SW480 (cell line): ENCODE measurements at places on chromosomes 4 and X.

- no peak for DNase-seq
These were observed 425.4 kb downstream of the SLITRK2 start for GRCh38 chrX:146243041-146243440.

DNA sequence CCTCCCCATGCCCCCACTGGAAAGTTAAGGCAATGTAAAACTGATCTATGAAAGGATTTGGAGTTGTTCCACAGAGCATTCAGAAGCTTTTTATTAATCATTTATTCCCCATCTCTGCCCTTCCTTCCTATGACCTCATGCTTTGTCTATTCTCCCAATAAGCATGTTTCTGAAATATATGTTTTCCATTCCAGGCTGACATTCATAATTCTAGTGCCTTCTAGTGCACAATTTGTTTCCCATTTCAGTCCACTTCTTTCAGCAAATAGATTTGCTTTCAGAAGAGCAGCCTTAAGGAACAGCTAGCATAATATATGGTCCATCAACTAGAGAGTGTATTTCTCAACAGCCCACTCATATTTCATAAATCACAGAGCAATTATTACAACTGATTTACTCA lies 77.1 kb upstream of the ATXN3L start:
- no peak for DNase-seq

GRCh38 chr4:81195475-81195874 lies 19.5 kb downstream of the PRKG2 start:
- DNase-seq: no peak

DNA sequence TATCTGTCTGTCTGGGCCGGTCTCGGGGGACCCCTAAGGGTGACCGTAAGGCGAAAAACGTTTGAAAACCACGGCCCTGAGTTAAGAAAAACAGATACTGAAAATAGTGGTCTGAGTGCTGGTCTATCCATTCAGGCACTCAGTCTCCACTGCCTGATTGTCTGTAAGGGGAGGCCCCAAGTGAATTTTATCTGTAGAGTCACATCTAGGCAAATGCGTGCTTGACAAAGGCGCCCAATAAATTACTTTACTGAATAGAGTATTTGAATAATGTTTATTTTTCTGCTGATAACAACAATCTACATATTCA lies 465 bp downstream of the HNRNPH2 start:
- no peak for DNase-seq

DNA sequence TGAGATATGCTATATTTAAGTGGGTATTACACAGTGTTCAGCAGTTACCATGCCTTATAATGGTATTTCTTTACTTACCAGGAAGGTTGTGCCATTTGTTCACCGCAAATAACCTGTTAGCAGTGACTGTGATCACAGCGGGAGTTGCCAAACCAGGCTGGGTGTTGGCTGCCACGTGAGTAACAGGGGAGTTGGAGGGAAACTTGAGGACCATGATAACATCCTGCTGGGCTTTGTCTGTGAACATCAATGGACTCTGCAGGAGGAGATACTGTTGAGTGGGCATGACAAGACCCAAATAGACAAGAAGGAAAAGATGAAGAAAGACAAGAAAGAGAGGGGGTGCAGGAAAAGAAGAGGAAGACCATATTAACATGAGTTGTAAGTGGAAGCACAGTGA lies 242.9 kb downstream of the DCLK2 start:
- DNase-seq: no peak

GRCh38 chr4:94256828-94257227 lies 49.2 kb downstream of the SMARCAD1 start:
- peak; percentile 7 for DNase-seq

- no peak for DNase-seq
These were observed 294.1 kb downstream of the ARHGAP24 start for GRCh38 chr4:85769009-85769408.

DNA sequence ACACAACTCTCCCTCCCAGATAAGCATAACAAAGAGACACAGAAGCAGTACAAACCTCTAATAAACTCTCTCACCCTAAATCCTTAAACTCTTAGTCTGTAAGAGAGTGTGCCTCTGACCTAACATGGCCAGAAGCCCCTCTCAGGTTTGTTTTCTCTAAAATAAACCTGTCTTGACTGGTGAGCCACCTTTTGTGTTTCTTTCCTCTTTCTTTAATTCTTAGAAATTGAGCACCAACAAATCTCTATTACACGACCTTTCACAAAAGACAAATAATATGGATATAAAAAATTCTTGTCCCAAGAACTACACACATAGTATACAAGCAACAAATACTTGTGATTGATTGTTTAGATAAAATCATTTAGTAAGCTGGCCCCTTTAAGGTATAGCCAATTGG lies 573.7 kb downstream of the EPHA5 start:
- DNase-seq: no peak

DNA sequence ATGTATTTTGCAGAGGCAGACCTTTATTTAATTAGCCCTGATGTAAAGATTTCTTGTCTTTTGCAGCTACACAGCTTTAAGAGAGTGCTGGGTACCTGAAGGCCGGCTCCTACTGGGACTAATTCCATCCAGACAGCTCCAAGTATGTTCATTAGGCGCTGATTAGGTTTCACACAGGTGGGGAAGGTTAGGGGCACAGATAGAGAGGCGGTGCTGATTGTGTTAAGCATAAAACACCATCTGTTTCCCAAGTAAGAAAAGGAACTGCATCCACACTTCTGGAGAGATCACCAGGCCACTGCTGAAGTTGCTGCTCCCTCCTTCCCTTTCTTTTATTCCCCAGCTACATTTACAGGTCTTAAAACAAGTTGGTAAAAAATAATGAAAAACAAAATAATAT lies 349.5 kb downstream of the ZIC3 start:
- no peak for DNase-seq

DNA sequence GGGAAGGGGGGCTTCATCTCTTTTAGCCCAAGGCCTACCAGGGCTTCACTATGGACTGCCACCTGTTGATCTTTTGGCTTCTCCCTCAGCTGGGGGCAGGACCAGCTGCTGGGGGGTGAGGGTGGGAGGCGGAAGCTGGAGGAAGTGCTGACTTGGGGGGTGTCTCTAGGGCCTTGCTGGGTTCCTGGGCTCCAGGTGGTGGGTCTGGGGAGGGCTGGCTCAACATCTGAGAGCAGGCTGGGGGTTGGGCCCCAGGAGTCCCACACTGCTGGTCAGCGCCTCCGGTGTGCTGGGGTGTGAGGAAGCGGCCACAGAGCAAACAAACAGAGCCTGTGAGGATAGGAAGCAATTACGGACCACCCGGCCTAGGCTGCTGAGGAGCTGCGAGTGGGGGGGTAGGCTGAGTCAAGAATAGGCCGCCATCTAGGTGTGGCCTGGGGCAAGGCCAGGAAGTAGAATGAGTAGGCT lies 85.7 kb downstream of the EFNB1 start:
- no peak for DNase-seq

DNA sequence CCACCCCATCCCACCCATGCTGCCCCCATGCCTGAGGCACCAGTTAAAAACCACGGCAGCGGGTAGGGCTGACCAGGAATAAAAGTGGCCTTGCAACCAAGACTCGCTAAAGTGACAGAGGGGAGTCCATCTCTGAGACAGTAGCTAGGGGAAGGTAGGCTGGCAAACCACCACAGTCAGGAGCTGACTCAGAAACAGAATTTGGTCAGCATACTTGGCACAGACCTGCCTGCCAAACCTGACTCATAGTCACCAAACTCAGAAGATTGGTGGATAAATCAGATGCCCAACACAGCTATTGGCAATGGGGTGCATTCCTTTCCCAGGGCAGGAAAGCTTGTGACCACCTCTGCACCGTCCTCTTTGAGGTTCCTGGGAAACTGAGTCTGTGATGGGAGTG lies 193.8 kb downstream of the BCOR start:
- peak; percentile 54 for DNase-seq

- no peak for DNase-seq
These were observed 249.8 kb upstream of the AADAT start for GRCh38 chr4:170339522-170339921.

DNA sequence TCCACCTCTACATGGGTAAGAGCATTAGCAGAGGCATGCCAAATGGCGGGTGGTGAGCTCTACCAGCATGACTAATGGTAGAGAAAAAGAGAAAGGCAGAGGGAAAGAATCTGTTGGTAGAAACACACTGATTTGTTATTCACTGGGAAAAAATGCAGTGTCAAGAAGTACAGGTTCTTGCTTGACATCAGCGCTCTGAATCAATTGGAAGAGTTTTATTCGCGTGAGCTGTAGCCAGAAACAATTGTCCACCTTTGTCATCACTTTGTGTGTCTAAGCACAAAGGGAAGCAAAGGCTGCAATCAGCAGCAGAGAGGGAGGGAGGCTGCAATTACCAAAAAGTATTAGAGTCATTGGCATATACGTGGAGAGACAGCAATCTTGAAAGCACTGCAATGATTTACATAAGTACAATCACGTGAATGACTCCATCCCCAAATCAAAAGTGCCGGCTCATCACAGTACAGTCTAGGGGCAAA lies 67.7 kb upstream of the HS3ST1 start:
- DNase-seq: no peak

DNA sequence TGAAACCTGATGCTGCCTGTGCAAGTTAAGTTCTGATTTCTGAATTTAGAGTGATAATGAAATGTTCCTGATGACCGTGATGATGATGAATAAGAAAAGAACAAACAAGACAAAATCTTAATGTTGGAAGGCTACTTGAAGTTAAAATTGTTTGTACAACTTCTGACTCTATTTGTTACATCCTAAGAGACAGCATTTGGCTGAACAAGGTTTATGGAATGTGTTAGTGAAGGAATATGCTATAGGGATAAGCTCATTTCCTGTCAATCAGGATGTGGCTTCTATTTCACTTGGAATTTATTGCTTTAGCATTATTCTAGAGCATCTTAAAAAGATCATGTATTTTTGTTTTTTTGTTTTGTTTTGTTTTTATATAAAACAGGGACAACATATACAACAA lies 267.5 kb downstream of the FAT4 start:
- no peak for DNase-seq

DNA sequence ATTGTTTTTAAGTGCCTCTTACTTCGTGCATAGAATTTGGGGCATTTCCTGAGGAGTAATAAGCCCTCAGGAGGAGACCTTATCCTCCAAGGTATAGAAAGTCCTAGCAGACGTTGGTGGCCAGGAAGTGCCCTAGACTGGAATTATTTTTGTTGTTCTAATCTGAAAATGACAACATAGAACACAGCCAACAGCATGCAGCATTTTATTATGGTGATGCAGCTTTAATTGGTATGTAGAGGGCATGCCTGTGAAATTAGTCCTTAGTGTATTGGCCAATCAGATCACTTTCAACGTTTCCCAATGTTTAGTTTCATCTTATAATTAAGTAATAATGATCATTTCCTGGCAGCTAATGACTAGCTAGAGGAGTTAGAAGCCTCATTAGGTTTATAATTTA lies 199.2 kb downstream of the SHROOM3 start:
- no peak for DNase-seq

DNA sequence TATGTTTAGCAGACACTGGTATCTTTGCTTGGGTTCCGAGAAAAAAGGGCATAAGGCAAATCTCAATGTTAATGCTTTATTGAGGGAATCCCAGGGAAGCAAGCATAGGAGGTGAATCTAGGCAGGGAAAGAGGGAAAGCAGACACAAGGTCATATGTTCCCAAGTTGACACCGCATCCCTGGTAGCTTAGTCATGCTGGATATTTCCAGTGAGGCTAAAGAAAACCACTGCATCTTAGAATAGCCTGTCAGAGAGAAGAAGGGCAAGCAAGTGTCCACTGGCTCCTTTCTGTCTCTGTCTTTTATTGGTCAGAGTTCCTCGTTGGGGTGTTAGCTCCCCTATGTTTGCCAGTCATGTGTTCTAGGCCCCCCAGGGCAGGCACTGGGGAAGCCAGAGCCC lies 104.7 kb downstream of the NKX6-1 start:
- no peak for DNase-seq

DNA sequence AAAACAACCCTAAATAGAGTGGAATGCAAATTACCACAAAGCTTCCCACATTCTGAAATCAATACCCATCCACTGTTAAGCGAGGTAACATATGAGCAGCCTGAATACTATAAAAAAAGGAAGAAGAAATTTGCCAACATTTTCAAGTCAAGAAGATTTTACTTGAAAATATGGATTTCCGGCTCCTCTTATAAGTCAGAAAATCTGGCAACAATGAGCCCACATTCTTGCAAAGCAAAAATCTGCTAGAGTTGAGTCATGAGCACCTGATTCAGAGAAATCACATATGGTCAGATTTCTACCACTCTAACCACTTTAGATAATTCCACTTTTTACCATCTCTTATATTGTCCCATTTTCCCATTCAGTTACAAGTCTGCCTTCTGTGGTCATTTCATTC lies 395.7 kb downstream of the DTHD1 start:
- no peak for DNase-seq

- DNase-seq: no peak
These were observed 15.5 kb downstream of the P2RY8 start for GRCh38 chrX:1521459-1521956.

GRCh38 chr4:172009446-172010230 lies 196.4 kb downstream of the GALNTL6 start:
- no peak for DNase-seq

- no peak for DNase-seq
These were observed 330.3 kb downstream of the CBLL2 start for GRCh38 chrX:22603060-22603459.

- DNase-seq: no peak
These were observed 400.6 kb upstream of the MAGEB18 start for GRCh38 chrX:25737540-25737939.

- DNase-seq: no peak
These were observed 4.6 kb downstream of the TXK start for GRCh38 chr4:48129307-48130014.
